ENCODE measurements at places on chromosomes 7 and 10.

DNA sequence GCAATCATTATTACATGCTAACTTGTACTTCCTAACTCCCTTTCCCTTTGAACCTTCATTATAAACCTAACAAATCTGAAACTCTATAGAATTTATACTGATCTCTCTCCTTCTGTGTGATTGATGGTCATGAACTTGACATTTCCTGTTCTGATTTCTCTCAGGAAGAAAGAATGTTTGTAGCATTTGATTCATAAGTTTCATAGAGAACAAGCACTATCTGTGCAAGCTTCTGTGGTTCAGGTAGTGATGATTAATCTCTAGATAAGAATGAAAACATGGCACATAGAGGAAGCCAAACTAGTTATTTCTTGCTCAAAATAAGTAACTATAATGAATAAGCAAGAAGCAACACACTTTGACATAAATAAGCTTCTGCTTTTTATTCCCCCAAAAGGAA lies 34.2 kb downstream of the TFPI2 start:
- DNase-seq, result no peak

DNA sequence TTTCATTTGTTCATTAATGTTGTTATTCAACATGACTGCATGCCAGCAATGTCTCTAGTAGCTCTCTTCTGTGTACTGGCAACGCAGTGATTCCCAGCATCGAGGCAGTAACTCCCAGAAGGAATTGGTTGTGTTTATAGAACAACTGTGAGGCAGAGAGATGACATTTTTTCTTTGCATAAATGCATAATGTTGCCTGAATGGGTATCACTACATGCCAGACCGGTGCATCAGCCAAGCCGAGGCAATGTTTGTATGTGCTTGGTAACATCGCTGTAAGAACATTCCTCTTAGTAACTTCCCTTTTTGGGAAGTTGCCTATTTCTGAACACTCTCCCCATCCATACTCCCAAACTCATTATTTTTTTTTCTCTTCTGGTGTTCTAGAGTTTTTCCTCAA lies 182.9 kb downstream of the HTR7 start:
- DNase-seq, result no peak

DNA sequence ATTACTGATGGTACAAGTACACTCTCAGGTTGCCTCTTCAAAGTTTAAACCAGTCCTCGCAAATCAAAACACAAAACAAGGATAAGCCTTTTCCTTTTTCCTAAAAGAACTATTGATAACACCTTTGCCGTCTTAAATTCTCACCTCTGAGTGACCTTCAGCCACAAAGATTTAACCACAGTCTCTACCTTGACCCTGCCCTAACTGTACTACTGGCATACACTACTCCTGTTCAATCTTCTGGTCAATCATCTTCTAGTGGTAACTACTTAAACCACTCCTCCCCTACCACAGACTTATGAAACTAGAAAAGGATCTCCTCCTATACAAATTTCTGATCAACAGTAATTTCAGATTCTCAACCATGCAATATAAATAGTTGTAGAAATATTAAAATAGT lies 15.1 kb downstream of the UPF2 start:
- DNase-seq, result no peak

DNA sequence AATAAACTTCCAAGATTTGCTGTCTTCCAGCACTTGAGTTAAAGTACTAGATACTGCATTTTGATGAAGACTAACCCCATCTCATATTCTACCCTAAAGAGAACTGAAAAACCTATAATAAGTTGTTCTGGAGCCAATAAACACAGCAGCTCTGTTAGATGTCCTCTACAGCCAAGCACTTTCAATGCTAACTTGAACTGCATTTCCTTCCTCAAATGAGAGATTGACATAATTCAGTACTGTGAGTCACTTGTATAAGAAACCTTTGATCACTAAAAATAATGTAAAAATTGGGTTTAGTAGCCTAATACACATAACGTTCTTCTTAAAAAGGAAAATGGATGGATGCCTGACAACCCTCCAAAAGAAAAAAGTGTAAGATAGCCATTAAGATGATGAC lies 81.3 kb downstream of the ITGB8 start:
- no peak for DNase-seq

- no peak for DNase-seq
Observed at GRCh38 chr7:108178398-108178797, 48.2 kb upstream of the LAMB4 start.

- no peak for DNase-seq
Observed at GRCh38 chr7:5296611-5297226, 14.0 kb downstream of the SLC29A4 start.

DNA sequence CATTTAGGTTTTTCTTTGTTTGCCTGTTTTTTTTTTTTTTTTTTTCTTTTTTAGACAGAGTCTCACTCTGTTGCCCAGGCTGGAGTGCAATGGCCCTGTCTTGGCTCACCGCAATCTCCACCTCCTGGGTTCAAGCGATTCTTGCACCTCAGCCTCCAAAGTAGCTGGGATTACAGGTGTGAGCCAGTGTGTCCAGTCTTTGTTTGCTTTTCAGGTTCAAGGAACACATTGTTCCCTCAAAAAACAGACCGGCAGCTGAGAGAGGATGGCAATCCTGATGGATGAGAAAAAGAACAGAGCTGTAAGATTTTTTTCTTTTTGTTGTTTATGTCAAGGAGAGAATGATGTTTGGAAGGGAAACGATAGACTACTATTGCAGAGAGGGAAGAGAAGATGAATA lies 23.3 kb upstream of the RHOBTB1 start:
- no peak for DNase-seq

DNA sequence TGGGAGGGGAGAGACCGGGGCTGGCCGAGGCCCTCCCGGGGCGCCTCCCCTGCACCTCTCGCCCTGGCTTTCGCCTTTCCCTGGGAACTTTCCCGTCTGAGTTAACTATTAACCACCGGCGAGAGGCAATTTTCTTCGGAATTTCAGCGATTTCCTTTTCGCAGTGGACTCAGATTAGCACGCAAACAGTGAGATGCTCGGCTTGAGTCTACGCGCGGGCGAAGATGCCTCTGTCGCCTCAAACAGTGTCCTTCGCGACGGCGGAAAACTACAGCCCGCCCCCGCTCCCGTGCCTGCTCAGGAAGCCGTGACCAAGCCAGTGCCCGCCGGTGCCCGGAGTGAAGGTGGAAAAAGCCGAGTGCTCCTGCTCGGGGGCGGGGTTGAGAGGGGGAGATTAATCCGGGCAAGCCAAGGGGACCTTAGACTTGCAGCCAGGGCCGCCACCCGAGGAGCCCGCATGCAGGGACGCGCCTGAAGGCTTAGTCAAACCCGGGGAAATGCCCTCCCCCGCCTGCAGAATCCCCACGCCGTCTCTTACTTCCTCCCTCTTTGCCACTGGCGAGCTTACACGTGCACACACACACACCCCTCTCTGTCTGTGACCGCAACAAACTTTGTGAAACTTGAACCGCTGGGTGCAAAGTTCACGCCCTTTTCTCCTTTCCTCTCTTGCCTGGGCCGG lies 14.5 kb upstream of the PAX2 start:
- DNase-seq, result no peak

GRCh38 chr7:1922071-1922869 lies 252.2 kb downstream of the ELFN1 start:
- no peak for DNase-seq

DNA sequence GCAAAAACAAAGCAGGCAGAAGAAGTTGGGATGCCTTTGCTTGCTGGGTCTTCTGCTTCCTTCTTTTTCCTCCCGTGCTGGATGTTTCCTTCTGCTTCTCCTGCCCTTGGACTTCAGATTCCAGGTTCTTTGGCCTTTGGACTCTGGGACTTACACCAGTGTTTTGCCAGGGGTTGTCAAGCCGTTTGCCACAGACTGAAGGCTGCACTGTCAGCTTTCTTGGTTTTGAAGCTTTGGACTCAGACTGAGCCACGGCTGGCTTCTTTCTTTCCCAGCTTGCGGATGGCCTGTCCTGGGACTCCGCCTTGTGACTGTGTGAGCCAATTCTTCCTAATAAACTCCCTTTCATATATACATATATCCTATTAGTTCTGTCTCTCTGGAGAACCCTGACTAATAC lies 11.3 kb upstream of the LCOR start:
- DNase-seq, result no peak

DNA sequence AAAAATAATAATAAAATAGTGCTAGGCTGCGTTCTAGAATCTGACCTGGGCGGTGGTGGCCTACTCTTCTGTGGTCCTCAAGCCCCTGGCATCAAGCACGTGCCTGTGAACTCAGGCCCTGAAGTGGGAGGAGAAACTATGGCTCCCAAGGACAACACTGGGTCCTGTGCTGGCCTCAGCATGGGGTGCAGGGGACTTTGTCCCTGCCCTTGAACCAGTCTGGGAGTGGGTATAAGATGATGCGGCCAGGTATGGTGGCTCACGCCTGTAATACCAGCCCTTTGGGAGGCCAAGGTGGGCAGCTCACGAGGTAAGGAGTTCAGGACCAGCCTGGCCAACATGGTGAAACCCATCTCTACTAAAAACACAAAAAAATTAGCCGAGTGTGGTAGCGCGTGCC lies 5.5 kb downstream of the ZP3 start:
- DNase-seq, result no peak

DNA sequence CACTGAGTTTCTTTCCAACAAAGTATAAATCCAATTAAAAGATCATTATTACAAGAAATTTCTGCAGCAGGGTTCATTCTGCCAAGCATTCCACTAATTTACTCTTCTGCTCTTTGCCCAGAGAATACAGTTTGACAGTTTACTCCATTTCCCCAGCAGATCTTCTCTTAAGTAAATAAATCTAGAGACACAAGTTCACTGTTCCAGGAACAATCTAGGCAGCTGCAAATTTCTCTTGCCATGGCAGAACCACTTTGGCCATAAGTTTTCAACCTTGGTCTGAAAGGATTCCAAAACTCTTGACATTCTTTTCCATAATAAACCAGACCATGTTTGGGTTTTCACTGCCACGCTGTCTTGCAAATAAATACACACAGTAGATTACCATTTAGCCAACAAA lies 11.5 kb downstream of the RGS10 start:
- DNase-seq, result no peak

DNA sequence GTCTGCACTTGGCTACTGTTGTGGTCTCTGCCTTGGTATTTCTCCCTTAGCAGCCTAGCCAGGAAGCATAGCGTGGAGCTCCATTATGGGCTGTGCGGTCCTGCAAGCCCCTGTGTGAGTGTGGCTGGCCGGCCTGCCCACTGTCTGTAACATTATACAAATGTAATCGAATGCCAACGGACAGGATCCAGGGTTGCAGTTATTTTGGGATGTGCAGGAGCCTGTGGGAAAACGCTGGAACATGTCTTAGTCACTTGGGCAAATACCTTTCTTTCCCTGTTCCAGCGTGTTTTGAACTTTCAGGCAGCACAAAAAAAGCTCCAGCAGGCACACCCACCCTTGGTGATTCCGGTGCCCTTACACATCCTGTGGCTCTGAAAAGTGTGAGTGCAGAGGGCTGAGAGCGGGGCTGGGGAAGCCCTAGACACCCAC lies 29.5 kb downstream of the BAG3 start:
- DNase-seq, result no peak

- no peak for DNase-seq
Observed at GRCh38 chr7:74599244-74599643, 58.3 kb upstream of the GTF2I start.

DNA sequence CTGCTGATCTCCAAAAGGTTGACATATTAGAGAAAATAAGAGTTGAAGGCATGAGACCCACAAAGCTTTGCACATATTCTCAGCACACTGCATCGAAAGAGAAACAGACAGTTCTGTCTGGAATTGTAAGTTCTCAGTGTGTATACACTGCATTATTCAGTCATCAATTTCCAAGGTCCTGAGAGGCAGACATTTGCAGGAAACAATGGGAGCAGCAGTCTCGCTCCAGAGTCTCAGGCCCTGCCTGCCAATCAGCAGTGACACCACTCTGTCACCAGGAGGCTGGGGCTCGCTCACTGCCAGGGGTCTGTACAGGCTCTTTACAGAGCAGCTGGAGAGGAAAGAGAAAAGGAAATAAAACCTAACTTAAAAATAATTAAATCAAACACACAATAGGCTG lies 36.3 kb downstream of the JAZF1 start:
- DNase-seq, result no peak

DNA sequence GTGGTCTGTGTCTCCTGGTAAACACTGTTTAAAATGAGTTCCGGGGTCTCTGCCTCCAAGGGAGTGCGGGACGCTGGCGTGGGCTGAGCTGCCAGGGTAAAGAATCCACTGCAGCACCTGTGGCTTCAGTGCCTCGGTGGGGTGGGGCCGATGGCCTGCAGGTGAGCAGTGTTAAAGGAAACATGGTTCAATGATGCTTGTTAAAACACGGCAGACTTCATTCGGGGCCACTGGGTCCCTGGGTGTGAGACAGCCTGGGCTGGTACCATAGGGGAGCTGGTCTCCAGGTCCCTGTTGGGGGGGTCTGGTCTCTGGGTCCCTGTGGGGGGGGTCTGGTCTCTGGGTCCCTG lies 24.9 kb upstream of the KNDC1 start:
- no peak for DNase-seq

GRCh38 chr10:69102440-69102839 lies 14.5 kb downstream of the SRGN start:
- no peak for DNase-seq
